Activated CD4-positive, alpha-beta T cell treated with anti-CD3 and anti-CD28 coated beads, Interleukin-2, amount 10 ng/mL, durations not matched to agents 24 days and 14 days (primary cell): ENCODE measurements at places on chromosomes 7 and 10.

- no peak for DNase-seq
Measured at GRCh38 chr7:99395616-99396327, 12.6 kb downstream of the PDAP1 start.

DNA sequence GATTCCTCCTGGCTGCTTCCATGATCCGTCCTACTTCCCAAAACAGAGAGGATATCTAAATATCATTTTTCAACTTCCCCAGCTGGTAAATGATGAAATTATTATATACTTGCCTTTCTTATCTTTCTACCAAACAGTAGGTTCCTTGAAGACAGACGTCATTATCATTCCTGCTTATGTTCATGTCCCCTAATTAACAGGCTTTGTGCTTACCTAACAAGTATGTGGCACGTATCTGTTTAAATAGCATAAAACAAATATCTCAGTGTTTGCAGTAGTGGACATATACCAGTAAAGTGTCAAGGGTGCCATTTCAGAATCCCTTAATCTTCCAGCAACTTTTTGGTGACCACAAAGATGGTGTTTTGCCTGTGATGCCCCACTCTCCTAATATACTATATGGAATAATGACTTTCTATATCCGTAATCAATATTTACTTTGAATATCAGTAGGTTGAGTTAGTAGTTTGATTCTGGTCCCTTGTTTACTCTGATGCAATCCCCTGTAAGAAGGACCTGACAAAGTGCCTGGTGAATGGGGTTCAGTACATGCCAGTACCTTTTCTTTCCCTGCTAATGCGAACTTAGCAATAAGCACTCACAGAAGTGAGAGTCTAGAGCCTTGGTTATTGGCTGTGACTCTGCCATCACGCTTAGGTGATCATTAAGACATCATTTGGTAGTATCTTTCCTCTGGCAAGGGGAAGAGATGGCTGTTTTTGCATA, 124.4 kb downstream of the ITIH5 start:
- no peak for DNase-seq

DNA sequence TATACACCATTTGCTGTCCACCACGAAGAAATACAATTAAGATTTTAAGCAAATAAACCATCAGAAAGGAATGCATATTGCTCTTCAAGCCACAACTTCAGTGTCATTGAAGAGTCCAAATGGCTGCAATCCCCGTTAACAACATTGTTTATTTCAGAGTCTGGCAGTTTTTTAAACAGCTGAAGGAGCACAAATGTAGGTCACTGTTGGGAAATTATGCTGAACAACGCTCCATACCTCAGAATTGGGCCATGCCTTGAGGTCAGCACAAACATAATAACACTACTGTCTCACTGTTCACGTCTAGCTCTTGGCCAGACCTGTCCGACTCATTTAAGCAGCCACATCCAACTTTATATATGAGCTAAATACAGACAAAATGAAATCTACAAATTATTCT, 453.9 kb upstream of the GHITM start:
- no peak for DNase-seq

GRCh38 chr10:58615237-58615935, 102.7 kb downstream of the BICC1 start:
- no peak for DNase-seq

GRCh38 chr7:41695661-41696322, 7.1 kb downstream of the INHBA start:
- no peak for DNase-seq

- DNase-seq = no peak
Measured at GRCh38 chr7:80414331-80414730, 97.5 kb downstream of the GNAT3 start.

DNA sequence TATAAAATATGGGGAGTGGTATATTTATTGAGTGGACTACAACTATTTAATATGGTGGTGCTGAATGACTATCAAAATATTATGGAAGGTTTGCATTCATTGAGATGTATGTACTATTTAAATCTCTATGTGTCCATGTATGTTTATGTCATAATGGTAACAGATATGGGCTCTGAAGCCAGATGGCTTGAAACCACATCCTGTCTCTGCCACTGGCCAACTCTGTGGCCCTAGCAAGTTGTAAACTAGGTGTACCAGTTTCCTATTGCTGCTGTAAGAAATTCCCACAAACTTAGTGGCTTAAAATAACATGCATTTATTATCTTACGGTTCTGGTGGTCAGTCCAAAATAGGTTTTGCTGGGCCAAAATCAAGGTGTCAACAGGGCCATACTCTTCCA, 198.1 kb upstream of the NFE2L3 start:
- no peak for DNase-seq

- no peak for DNase-seq
Measured at GRCh38 chr7:46139079-46139478, 218.0 kb upstream of the IGFBP3 start.

GRCh38 chr10:74165530-74165901, 14.5 kb downstream of the ADK start:
- no peak for DNase-seq

DNA sequence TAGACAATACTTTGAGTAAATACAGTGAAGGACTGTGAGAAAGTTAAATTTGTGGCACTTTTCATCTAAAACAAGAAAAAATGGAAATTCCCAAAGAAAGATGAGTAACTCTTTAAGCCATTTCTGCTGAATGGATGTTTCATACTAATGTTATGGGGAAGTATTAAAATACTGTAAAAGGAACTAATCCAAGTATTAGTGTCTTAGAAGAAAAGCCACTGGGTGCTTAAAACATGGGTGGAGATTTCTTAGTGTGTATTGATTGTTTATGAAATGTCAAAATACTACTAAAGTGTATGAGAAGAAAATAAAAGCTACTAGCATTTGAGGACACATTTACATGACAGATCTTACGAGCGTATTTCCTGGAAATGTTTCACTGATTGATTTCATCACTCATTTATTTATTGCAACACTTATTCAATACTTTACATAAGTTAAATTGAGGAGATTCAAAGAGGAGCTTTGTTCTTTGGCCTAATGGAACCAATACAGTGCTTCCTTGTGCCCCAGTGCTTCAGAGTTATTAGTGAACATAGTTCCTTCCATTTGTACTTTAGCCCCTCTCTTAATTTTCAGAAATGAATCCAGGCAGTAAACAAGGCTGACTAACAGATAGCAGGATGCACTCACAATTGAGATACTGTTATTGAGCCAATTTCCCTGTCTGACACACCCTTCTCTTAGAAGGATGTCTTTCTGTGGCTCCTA, 155.5 kb upstream of the AHR start:
- DNase-seq = no peak

GRCh38 chr10:114654822-114655575, 3.1 kb downstream of the ABLIM1 start:
- DNase-seq = no peak

DNA sequence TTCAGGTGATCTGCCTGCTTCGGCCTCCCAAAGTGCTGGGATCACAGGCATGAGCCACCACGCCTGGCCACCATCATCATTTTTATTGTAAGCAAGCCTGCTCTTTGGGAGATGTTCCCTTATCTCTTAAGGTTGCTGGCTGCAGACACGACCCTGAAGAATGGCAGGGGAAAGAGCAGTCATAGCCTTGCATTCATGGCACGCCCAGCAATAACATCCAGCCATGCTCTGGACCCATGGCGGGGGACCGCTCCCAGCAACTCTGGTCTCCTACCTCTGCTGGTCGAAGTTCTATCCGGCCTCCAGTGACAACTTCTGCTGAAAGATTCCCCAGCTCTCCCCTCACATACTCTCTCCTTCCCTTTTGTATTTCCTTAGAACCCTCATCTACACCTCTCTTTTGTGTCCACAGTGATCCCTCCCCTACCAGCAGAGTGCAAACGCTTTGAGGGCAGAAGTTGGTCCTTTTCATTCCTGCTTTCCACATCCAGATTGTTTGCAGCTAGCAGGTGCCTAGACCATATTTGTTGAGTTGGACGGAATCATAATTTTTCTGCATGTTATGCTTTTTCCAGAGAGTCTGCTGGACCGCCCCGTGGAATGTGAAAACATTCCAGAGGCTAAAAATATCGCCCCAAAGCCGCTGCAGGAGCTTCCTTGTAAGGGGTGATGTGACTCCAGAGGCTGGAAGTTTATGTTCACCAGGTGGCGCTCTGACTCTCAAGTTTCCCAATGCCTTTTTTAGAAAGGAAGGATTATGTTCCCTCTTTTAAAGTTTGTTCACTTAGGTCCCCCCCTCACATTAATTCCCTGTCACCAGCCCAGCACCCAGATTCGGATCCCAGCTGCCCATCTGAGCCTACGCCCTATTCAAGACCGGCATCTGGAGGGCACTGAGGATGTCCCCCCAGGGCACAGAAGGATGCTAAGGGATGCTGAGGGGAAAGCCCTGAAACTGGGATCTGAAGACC, 4.3 kb upstream of the MARVELD1 start:
- peak; percentile 82 for DNase-seq

DNA sequence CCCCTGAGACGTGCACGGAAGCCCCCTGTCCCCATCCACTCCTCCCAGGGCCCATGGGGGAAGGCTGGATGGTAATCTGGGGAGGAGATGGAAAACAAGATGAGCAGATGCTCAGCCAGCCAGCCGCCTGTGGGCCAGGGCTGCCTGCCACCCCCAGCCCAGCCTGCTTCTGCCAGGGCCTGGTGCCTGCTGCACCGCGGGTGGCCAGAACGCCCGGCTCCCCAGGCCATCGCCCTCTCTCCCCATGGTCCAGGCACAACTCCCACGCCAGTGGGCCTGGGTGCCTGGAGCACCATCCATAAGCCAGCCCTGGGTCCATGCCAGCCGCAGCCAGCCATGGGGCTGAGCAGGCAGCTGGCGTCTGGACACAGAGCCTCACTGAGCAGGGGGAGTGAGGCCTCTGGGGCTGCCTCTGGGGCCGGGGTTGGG, 57.2 kb upstream of the ELN start:
- DNase-seq = no peak

DNA sequence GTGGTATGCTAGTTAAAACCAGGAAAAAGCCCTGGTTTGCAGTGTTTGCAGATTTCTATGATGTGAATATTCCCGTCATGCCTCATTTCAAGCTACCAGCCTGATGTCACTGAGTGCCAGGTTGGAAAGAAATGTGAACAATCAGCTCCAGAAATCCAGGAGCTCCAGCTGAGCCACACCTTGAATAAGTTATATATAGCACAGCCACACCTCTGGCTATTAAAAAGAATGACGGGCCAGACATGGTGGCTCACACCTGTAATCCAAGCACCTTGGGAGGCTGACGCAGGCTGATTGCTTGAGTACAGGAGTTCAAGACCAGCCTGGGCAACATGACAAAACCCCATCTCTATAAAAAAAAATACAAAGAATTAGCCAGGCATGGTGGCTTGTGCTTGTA, 18.7 kb upstream of the SLF2 start:
- no peak for DNase-seq

GRCh38 chr10:47222461-47222860, 77.5 kb upstream of the GDF10 start:
- no peak for DNase-seq

GRCh38 chr7:71626206-71626605, 494.3 kb downstream of the GALNT17 start:
- no peak for DNase-seq

DNA sequence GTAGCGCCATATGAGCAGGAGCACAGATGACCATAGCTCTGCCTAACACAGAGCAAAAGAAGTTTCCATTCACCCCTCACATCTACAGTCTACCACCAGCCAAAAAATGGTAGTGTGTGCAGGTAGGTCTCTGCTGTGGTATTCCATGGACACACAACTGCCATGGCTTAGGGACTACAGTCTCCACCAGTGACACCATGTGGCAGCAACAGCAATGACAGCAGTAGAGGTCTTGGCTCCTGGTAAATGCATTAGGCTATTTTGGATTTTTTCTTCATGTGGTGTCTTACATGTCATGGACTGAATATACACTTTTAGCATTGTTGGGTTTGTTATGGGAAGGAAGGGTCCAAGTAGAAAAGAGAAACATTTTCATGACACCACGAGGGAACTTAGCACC, 70.1 kb upstream of the CABCOCO1 start:
- DNase-seq = no peak

DNA sequence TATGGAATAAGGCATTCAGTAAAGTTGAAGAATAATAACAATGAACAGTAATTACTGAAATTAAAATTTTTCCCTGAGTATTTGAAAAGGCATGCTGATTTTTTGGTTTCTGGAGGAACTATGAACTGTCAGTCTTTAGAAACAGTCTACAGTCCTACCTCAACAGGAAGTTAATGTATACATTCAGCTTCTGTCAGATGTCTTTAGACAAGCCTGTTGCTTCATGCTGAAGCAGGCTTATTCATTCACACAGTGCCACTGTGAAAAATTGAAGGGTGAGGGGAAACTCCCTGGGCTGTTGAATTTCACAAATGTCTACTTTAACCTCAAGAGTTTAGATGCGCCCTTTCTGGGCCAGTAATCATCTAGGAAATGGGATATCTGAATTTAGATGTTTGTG, 3.5 kb downstream of the NRF1 start:
- DNase-seq = peak; percentile 79

DNA sequence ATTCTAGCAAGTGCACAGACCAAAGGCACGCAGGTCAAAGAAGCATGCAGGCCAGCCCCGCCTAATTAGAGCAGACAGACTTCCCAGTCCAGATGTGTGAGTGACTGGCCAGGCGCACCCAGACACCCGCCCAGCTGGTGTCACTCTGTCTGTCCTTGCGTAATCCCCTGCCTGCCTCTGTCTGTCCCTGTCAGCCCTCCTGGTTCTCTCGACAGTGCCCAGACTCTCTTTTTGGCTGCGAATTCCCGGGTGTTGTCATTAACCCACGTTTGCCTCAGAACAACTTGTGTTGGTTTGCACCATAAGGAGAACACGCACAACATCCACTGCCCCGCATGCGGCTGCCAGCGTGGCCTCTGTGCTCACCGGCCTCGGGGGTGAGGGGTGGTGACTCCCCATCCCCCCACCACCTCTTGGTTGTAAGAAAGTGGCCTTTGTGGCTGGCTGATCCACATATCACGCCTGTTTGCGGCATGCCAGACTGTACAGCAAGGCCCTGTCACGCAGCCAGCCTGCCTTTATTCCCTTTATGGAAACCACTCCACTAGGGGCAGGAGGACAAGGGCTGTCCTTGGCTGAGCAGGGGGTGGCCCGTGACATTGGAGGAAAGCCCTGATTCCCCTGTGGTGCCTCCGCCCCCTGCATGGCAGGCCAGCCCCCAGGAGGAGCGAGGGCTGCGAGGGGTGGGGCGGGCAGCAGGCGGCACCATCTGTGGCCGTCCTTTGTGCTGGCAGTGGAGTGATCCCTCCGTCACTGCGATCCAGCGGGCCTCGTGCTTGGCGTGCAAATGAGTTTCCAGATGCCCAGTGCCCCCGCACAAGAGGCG, 72.8 kb upstream of the PPIF start:
- no peak for DNase-seq

DNA sequence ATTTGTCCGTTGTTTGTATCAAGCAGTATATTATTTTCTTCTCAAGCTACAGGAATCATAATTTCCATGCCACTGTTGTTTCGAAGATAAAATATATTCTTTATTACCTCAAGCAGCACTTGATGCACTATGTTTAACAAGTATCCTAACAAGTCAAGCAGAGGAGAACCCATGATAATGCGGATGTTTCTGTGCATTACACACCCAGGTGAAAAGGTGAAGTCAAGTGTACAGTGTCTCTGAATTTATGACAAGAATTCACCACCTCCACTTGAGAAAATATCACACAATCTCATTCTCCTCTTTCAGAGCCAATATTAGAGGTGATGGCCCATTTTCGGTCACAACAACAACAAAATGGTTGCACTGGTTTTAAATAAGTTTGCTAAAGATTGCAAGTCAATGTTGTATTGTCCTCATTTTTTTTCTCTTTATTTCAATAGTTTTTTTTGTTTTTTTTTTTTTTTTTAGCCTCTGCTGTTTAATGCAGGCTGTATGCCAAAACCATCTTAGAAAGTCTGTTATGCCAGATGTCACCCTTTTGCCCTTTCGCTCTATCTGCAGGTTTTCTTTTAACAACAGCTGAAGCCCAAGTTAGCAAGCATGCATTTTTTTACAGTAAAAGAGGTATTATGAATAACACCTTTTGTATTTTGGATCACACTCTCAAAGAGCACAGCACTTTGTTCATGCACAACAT, 568.7 kb upstream of the LRRN3 start:
- DNase-seq = no peak
